T-cell (primary cell): ENCODE measurements at places on chromosomes 6 and 20.

DNA sequence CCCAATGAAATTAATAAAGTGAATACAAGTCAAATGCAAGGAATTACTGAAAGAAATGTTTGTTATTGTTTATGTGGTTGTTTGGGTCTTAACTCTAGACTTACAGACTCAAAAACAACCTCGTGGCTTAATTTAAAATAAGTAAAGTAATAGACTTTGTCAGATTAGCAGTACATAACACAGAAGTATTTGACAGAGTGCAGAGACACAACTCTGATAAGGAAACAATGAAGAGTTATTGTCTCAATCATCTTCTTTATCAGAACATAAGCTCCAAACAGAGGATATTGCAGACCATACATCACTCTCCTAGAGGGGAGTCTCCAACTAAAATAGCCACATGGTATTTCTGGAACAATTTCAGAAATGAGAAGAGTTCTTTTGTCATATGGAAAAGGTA is 487.7 kb upstream of the HS3ST5 start:
- no peak for DNase-seq
- H3K4me3 ChIP-seq = no peak overlapping the region
- no peak overlapping the region for H3K27ac ChIP-seq
- H3K36me3 ChIP-seq = no peaks in the 10 kb centered on the region
- no peaks in the 10 kb centered on the region for H3K27me3 ChIP-seq

DNA sequence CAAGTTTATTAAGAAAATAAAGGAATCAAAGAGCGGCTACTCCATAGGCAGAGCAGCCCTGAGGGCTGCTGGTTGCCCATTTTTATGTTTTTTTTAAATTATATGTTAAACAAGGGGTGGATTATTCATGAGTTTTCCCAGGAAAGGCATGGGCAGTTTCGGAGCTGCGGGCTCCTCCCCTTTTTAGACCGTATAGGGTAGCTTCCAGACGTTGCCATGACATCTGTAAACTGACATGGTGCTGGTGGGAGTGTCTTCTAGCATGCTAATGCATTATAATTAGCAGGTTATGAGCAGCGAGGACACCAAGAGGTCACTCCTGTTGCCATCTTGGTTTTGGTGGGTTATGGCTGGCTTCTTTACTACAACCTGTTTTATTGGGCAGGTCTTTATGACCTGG is 301.8 kb downstream of the TFAP2C start:
- no peaks in the 10 kb centered on the region for H3K36me3 ChIP-seq
- no peak overlapping the region for H3K4me3 ChIP-seq
- H3K27me3 ChIP-seq = peaks cover 28% of the 10 kb centered on the region
- H3K27ac ChIP-seq = no peak overlapping the region
- no peaks in the 10 kb centered on the region for H3K4me1 ChIP-seq
- DNase-seq = no peak

DNA sequence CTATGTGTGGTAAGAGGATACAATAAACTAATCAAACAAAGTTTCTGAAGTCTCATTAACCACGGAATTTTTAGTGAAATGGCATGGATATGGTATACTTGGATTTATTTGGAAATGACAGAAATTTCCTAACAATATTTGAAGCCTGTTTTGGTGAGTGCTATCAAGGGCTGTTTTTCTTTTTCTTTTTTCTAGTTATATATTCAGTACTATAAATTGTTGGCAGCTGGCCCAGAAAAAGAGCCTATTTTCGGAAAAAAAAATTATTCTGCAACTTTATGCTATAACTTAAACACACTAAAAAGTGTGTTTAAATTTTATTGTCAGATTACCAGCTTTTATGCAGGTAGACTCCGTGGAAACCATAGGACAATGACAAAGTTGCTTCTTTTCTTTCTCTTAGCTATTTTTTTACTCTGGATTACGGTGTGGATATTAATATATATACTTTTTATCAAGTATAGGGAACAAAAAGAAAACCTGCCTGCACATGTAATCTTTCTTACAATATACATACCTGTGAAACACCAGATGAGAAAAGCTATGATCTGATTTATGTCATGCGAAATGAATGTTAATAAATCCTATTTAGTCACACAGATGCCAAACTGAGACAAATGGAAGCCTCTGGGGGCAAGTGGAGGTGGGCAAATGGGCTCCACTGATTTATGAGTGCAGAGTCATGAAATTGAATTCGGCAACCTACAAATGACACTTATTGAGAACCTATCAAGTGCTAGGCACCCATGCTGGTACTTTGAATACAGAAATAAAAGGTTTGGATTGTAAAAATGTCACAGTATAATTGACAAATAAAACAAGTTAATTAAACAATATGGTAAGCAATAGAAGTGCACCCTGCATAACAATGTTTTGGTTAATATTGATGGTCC is 919.5 kb upstream of the FLRT3 start:
- H3K27me3 ChIP-seq = no peaks in the 10 kb centered on the region
- H3K36me3 ChIP-seq = no peaks in the 10 kb centered on the region
- no peak overlapping the region for H3K27ac ChIP-seq
- DNase-seq = no peak

GRCh38 chr20:9203081-9203447 is 134.2 kb downstream of the PLCB4 start:
- no peaks in the 10 kb centered on the region for H3K27me3 ChIP-seq
- no peak overlapping the region for H3K27ac ChIP-seq
- H3K4me3 ChIP-seq = no peak overlapping the region
- H3K4me1 ChIP-seq = no peaks in the 10 kb centered on the region

DNA sequence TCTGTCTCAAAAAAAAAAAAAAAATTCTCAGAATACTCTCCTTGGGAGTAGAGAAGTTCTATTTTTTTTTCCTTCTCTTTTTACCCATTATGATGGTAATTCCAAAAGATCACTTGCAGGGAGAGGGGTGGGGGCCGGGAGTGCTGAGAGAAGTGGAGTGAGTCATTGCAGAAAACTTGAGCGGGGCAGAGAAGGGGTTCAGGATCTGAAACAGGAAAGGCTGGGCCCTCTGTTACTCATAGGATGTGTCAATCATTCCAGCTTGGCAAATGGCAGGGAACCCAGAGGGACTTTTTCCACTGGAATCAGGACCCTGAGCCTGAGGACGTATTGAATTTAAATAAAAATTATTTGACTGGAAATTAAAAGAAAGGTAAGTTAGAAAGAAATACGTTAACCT is 111.4 kb upstream of the ARMC2 start:
- DNase-seq = no peak
- H3K4me1 ChIP-seq = no peaks in the 10 kb centered on the region
- no peaks in the 10 kb centered on the region for H3K36me3 ChIP-seq
- H3K27ac ChIP-seq = no peak overlapping the region

DNA sequence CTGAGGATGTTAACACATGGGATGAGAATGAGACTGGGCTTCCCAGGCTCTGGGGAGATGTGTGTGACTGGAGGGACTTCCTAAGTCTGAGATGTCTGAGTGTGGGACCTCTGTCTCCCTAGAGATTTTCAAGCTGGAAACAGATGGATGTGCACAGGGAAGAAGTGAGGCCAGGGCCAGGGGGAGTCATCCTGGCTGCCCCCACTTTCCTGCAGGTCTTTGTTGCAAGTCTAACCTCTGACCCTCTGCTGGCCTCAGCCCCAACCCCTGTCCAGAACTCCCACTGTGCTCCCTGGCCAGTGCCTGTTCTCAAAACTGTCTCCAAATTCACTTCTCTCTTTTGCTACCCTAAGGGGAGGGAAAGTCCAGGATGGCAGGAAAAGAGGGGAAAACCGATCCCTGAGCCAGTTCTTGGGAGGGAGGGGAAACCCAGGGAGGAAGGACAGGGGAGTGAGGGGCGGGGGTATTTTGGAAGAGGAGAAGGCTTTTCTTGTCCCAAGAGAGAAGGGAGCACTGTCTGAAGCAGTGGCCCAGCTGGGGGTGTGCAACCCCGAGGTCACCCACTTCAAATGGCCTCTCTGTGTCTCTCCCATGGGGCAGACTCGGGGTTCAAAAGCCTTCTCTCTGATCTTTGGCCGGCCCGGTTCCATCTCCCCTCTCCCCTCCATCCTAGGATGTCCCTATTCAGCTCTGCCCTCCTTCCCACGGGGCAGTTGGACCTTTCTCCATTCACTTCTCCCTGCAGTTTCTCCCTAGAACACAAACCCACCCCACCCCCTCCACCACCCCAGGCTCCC is 3.1 kb downstream of the PPP1R18 start:
- H3K4me3 ChIP-seq = peak overlapping the region; percentile 100
- H3K4me1 ChIP-seq = peaks cover 50% of the 10 kb centered on the region
- H3K27me3 ChIP-seq = no peaks in the 10 kb centered on the region
- no peaks in the 10 kb centered on the region for H3K36me3 ChIP-seq
- no peak for DNase-seq

GRCh38 chr20:380763-381580 is 412 bp downstream of the TRIB3 start:
- peak; percentile 29 for DNase-seq
- H3K4me1 ChIP-seq = peaks cover 12% of the 10 kb centered on the region
- H3K27me3 ChIP-seq = no peaks in the 10 kb centered on the region
- H3K36me3 ChIP-seq = no peaks in the 10 kb centered on the region
- H3K27ac ChIP-seq = no peak overlapping the region
- H3K4me3 ChIP-seq = peak overlapping the region; percentile 62

DNA sequence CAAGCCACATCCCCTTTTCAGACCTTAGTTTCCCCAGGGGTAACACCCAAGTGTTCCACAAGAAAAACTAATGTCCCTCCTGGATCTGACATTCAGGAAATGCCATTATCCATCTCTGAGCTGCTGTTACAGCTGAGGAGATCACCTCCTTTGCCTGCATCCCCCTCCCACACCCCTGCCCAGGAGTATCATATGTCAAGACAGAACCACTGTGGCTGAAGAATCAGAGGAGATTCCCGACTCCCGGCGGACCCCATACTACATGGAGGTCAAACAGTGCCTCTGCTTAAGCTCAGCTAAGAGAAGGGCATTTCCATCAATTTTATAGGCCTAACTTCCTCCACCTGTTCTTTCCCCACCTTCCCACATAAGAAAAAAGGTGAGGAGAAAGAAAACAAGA is 36.8 kb upstream of the LRFN2 start:
- H3K27me3 ChIP-seq = no peaks in the 10 kb centered on the region
- no peak overlapping the region for H3K4me3 ChIP-seq
- no peak overlapping the region for H3K27ac ChIP-seq
- no peaks in the 10 kb centered on the region for H3K36me3 ChIP-seq
- no peak for DNase-seq

- H3K4me1 ChIP-seq = no peaks in the 10 kb centered on the region
- DNase-seq = no peak
- no peaks in the 10 kb centered on the region for H3K36me3 ChIP-seq
These were observed 303.1 kb downstream of the HAO1 start for GRCh38 chr20:7637184-7637583.

DNA sequence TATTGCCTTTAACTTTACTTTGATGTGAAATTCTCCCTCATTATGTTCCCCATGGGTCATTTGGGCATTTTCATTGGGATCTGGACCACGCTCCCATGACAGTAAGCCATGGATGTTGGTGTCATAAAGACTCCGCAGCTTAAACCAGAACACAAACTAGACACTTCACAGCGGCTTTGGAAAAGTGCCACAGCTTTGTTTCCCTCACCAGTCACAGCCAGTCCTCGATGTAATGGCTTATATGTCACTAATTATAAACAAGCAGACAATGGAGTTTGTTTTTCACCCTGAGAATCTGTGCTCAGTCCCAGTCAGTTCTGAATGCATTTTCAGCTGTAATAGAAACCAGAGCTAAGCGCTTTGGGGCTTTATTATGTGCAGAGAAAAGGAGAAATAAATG is 23.2 kb upstream of the DAAM2 start:
- H3K4me1 ChIP-seq = no peaks in the 10 kb centered on the region
- no peak overlapping the region for H3K27ac ChIP-seq
- no peak for DNase-seq
- peaks cover 4% of the 10 kb centered on the region for H3K27me3 ChIP-seq
- no peak overlapping the region for H3K4me3 ChIP-seq

- H3K4me1 ChIP-seq = peaks cover 20% of the 10 kb centered on the region
- H3K36me3 ChIP-seq = peaks cover 19% of the 10 kb centered on the region
- H3K27ac ChIP-seq = no peak overlapping the region
- peaks cover 41% of the 10 kb centered on the region for H3K27me3 ChIP-seq
- DNase-seq = peak; percentile 51
These were observed 20.2 kb downstream of the LEMD2 start for GRCh38 chr6:33768644-33769120.

- no peak overlapping the region for H3K4me3 ChIP-seq
- no peaks in the 10 kb centered on the region for H3K27me3 ChIP-seq
- DNase-seq = no peak
- H3K36me3 ChIP-seq = no peaks in the 10 kb centered on the region
- H3K27ac ChIP-seq = peak overlapping the region; percentile 7
These were observed 63.4 kb upstream of the MRPS10 start for GRCh38 chr6:42280966-42281533.

DNA sequence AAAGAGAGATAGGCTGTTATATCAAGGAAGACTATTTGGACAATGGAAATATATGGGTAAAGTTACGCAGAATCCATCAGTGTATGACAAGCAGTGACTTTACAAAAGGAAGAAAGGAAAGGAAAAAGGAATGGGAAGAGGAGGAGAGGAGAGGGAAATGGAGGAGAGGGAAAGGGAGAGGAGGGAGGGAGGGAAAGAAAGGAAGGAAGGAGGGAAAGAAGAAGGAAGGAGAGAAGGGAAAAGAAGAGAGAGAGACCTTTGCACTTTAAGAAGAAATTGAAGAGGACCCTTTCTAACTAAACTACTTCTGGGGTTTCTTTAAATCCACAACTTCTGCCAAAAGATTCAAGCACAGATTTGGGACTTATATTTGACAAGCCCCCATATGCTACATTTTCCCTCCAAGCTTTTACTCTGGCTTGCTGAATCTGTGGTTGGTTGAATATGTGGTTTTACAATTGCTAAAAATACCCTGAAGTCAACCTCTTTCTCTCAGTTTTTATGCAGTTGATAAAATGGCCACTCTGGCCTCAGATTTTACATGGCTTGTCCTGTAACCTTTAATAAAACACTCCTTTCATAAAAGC is 120.8 kb upstream of the RAB32 start:
- no peaks in the 10 kb centered on the region for H3K27me3 ChIP-seq
- H3K4me1 ChIP-seq = no peaks in the 10 kb centered on the region
- H3K27ac ChIP-seq = no peak overlapping the region
- no peaks in the 10 kb centered on the region for H3K36me3 ChIP-seq
- DNase-seq = no peak

GRCh38 chr6:78525976-78526375 is 341.4 kb upstream of the IRAK1BP1 start:
- no peaks in the 10 kb centered on the region for H3K27me3 ChIP-seq
- H3K4me1 ChIP-seq = no peaks in the 10 kb centered on the region
- H3K4me3 ChIP-seq = no peak overlapping the region

DNA sequence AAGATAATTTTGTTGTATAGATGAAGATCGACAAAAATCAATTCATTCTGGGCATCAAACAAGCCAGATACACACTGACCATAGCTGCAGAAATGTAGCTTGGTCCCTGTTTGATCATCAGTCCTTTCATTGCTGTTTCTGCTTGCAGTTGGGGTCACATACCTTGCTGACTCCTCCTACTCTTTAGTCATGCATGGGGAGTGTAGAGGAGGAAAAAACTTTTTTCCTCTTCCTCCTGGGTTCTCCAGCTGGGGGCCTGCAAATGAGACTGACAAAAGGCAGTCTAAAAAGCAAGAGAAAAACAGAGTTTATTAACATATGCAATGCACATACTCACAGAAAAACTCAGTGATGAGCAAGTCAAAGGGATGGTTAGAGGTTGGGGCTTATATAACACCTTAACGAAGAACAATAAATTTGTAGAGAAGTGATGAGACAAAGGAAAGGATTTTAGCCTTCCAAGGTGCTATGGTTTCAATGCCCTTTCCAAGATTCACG is 105.8 kb downstream of the QRSL1 start:
- no peak overlapping the region for H3K4me3 ChIP-seq
- H3K4me1 ChIP-seq = no peaks in the 10 kb centered on the region
- H3K27me3 ChIP-seq = no peaks in the 10 kb centered on the region
- no peak overlapping the region for H3K27ac ChIP-seq
- no peaks in the 10 kb centered on the region for H3K36me3 ChIP-seq
- DNase-seq = no peak
